ENCODE measurements at places on chromosomes 2 and 18.

- DNase-seq, result no peak
- H3K4me1 ChIP-seq, result no peaks in the 10 kb centered on the region
- no peaks in the 10 kb centered on the region for H3K36me3 ChIP-seq
- no peak overlapping the region for H3K27ac ChIP-seq
- H3K4me3 ChIP-seq, result no peak overlapping the region
- no peaks in the 10 kb centered on the region for H3K27me3 ChIP-seq
Observed at GRCh38 chr2:145623136-145623535, 1103.2 kb upstream of the ZEB2 start.

DNA sequence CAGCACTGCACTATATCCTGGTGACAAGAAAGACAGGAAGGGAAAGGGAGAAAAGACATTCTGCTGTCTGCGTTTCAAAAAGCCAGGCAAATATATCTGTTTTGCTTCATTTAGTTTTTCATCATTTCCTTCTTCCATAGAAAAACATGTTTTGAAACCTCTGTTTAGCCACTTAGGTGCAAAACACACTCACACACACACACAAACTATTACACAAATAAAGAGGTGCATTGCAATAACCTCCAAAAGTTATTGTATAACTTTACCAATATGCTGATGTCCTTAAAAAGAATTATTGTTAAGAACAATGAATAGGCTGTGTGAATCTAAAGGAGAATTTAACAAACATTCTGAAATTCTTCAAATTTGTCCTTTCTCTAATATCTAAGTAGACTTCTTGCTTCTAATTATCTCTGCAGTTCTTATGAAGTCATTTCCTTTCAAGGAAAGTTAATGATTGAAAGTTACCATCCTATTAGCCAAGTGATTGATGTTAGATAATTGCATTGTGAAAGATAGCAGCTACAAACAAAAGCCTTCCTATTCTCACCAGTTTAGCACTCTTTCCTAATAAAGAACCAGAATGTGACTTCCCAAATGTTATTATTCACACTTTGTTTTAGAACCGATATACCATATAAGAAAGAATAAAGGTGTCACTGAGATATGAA is 516.7 kb downstream of the KCNJ3 start:
- no peak for DNase-seq
- no peak overlapping the region for H3K27ac ChIP-seq
- no peaks in the 10 kb centered on the region for H3K4me1 ChIP-seq
- H3K4me3 ChIP-seq, result no peak overlapping the region
- H3K27me3 ChIP-seq, result no peaks in the 10 kb centered on the region

DNA sequence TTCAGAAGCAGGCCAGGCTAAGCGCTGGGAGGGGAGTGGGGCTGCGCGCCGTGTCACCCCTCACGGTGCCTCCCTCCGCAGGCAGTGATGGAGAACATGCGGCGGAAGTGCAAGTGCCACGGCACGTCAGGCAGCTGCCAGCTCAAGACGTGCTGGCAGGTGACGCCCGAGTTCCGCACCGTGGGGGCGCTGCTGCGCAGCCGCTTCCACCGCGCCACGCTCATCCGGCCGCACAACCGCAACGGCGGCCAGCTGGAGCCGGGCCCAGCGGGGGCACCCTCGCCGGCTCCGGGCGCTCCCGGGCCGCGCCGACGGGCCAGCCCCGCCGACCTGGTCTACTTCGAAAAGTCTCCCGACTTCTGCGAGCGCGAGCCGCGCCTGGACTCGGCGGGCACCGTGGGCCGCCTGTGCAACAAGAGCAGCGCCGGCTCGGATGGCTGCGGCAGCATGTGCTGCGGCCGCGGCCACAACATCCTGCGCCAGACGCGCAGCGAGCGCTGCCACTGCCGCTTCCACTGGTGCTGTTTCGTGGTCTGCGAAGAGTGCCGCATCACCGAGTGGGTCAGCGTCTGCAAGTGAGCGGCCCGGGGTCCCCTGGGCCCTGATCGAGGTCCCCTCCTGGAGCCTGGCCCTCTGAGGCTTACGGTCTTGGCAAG is 12.2 kb downstream of the WNT10A start:
- peak overlapping the region; percentile 48 for H3K4me3 ChIP-seq
- peaks cover 53% of the 10 kb centered on the region for H3K27me3 ChIP-seq
- no peak for DNase-seq
- H3K27ac ChIP-seq, result no peak overlapping the region
- no peaks in the 10 kb centered on the region for H3K36me3 ChIP-seq

DNA sequence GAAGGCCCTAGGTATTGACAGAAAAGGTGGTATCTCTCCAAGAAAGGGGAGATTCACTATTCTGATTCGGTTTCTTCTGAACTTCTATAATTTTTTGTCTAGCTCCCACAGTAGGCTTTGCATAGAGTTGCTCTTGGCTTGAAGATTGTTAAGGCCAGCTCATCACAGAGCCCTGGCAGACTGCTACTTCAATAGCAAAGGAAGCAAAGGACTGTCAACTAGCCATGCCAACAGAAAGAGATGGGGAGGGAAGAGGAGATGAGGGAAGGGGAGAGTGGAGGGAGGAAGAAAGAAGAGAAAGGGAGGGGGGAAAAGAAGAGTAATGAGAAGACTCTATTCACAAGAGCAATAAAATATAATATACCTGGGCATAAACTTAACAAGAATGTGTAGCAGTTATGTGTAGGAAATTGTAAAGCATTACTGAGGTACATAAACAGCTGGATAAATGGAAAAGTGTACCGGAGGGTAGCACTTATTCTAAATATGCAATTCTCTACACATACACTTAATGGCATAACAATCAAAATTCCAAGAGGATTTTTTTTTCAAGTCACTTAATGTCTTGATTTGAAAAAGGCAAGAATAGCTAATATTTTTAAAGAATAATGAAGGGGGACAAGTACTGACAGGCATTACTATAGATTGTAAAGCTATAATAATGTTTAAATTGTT is 102.5 kb downstream of the LOXHD1 start:
- H3K27me3 ChIP-seq, result no peaks in the 10 kb centered on the region
- H3K36me3 ChIP-seq, result no peaks in the 10 kb centered on the region
- no peak for DNase-seq

DNA sequence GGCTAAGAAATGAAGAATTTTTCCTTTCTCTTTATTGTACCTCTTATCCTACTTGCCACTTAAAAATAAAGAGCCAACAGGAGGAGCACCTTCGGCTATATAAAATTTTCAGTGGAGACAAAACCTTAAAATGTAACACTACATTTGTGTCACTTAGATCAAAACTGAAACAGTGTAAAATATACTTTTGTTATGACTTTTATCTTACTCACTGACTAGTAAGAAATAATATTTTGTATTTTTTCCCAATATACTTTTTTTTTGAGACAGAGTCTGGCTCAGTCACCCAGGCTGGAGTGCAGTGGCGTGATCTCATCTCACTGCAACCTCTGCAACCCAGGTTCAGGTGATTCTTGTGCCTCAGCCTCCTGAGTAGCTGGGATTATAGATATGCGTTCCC is 28.3 kb downstream of the KCNJ13 start:
- no peak overlapping the region for H3K27ac ChIP-seq
- no peak overlapping the region for H3K4me3 ChIP-seq
- no peaks in the 10 kb centered on the region for H3K27me3 ChIP-seq

- no peaks in the 10 kb centered on the region for H3K27me3 ChIP-seq
- no peak overlapping the region for H3K27ac ChIP-seq
- no peak overlapping the region for H3K4me3 ChIP-seq
- H3K4me1 ChIP-seq, result no peaks in the 10 kb centered on the region
- peak; percentile 51 for DNase-seq
Observed at GRCh38 chr2:113172721-113173541, 840 bp upstream of the PSD4 start.

DNA sequence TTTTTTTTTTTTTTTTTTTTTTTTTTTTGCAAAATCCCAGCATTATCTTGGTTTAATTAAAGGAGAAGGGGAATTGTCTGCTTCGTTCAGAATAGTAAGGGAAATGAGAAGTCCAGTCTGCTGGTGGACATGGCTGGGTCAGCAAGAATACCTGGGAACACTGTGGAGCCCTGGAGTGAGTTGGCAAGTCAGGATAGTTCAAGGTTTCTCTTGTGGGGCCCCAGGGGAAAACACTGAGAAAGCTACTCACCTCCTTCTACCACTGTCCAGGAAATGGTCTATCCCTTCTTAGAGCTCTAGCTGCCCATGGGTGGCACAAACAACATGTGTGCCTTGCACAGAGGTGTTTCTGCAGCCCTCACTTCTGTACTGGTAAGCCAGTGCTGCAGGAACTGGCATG is 169.1 kb upstream of the SIX2 start:
- H3K27me3 ChIP-seq, result no peaks in the 10 kb centered on the region
- H3K4me3 ChIP-seq, result no peak overlapping the region
- no peak for DNase-seq
- H3K27ac ChIP-seq, result no peak overlapping the region
- no peaks in the 10 kb centered on the region for H3K36me3 ChIP-seq

DNA sequence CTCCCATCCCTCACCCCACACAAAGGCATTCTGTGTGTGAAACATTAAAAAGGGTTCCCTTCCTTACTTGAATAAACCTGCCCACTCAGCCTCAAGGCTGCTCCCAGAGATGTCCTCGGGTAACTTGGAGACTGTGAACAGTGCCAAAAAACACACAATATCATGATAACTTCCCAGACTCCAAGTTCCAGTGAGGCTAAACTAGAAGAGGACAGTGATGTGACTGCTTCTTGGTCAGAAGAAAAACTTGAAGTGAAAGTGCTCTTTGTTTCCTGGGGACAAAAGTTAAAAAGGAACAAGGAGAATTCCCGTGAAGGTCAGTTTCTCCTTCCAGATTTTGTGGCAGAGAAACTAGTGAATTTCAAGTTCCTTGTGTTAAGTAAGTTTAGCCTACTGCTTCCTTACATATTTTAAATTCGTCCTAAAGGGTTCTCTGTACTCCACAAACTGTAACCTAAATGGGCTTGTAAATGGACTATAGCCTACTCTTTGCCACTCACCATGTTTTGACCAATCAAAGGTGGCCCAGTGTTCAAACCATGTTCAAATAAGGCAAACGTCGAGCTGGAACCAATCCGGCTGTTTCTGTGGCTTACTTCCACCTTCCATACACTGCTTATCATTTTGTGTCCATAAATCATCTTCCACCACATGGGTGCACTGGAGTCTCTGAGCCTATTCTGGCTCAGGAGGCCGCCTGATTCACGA is 20.4 kb downstream of the TPRKB start:
- no peaks in the 10 kb centered on the region for H3K36me3 ChIP-seq
- no peak for DNase-seq
- H3K27me3 ChIP-seq, result no peaks in the 10 kb centered on the region
- H3K4me3 ChIP-seq, result peak overlapping the region; percentile 34

DNA sequence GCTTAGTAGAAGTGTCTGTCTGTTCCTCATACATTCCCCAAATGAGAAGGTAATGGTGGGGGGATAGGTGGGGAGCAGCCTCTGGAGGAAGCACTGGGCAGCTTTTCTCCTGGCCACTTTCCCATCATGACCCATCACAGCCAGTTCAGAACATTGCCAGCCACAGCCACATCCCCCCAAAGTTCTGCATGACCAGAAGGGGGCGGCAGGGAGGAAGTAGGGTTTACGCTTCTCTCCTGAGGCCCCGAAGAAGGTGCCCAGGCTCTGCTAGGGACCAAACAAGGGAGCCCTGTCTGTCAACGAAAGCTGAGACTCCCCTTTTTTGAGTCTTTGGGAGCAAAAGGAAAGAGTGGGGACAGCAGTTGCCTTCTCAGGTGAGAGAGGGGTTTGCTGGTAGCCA is 7.7 kb downstream of the IGFBP5 start:
- H3K4me1 ChIP-seq, result peaks cover 80% of the 10 kb centered on the region
- H3K4me3 ChIP-seq, result no peak overlapping the region
- DNase-seq, result peak; percentile 66
- peak overlapping the region; percentile 86 for H3K27ac ChIP-seq
- no peaks in the 10 kb centered on the region for H3K27me3 ChIP-seq

Data from tibial artery (tissue), 4 donors.